ENCODE measurements at places on chromosomes 6 and 20.

DNA sequence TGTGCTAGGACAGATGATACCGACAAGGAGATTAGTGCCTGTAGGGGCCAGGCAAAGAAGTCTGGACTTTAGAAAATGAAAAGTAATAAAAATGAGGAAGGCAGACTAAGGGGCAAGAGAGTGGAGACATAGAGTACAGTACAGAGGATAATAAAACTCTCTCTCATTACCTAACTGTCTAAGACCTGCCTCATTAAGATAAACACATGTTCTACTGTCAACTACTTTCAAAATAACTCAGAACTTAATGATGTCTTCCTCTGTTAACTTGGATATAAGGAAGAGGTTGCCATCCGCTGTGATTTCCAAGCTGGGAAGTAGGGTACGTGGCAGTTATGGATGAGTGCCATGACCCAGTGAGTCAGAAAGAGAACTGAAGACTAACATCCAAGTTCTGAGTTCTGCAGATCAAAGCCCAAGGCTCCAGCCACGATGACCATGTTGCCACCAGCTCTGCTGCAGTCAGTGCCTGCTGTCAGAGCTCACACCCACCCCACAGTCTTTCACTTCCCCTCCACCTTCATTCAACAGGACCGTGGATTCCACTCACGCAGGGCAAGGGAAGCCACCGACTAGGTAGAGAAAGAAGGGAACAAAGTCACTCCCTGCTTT lies 81.8 kb downstream of the KIF16B start:
- H3K27me3 ChIP-seq: no peaks in the 10 kb centered on the region
- no peak overlapping the region for H3K27ac ChIP-seq
- peaks cover 4% of the 10 kb centered on the region for H3K36me3 ChIP-seq

GRCh38 chr20:57713505-57713903 lies 3.7 kb upstream of the PMEPA1 start:
- H3K4me3 ChIP-seq: peak overlapping the region; percentile 5
- H3K27me3 ChIP-seq: no peaks in the 10 kb centered on the region
- peak overlapping the region; percentile 96 for H3K27ac ChIP-seq
- no peaks in the 10 kb centered on the region for H3K36me3 ChIP-seq

DNA sequence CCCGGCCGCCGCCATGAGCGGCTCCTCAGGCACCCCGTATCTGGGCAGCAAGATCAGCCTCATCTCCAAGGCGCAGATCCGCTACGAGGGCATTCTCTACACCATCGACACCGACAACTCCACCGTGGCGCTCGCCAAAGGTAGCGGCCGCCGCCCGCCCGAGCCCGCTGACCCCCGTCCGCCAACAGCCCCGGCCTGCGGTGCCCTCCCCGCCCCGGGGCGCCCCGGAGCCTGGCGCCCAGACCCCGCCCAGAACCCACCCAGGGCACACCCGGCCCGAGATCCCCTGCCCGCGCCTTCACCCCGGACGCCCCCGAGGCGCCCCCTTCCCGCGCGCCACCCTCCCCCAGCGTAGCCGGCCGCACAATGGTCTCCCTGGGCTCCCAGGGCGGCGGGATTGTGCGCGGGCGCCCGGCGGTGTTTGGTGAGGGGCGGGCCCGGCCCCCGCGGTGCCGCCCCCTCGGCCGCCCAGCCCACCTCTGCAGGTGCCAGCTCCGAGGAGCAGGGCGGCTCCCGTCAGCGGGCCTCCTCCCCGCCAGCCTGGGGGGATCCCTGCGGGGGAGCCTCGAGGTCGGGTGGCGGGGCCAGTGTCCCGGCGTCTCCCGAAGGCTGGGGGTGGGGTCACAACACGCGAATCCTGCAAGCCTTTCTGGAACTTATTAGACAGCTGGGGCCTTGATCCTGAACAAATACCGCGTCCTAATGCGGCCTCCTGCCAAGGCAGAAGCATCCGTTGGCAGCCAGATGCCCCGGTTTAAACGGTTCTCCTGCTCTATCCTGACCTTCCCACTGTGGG lies 577 bp downstream of the LSM14B start:
- no peaks in the 10 kb centered on the region for H3K27me3 ChIP-seq
- peak overlapping the region; percentile 86 for H3K4me3 ChIP-seq
- peak; percentile 79 for DNase-seq
- H3K4me1 ChIP-seq: peaks cover 34% of the 10 kb centered on the region

- H3K4me3 ChIP-seq: no peak overlapping the region
- no peak for DNase-seq
- no peaks in the 10 kb centered on the region for H3K36me3 ChIP-seq
- H3K27ac ChIP-seq: peak overlapping the region; percentile 79
- H3K4me1 ChIP-seq: no peaks in the 10 kb centered on the region
Measured at GRCh38 chr6:39884696-39885095, 49.6 kb downstream of the MOCS1 start.

GRCh38 chr6:47276377-47276776 lies 33.3 kb downstream of the TNFRSF21 start:
- no peak overlapping the region for H3K27ac ChIP-seq
- DNase-seq: no peak
- no peaks in the 10 kb centered on the region for H3K36me3 ChIP-seq

GRCh38 chr6:85756982-85757381 lies 114.3 kb upstream of the SYNCRIP start:
- no peaks in the 10 kb centered on the region for H3K36me3 ChIP-seq
- no peak for DNase-seq
- H3K4me3 ChIP-seq: no peak overlapping the region
- H3K4me1 ChIP-seq: no peaks in the 10 kb centered on the region

- H3K36me3 ChIP-seq: peaks cover 77% of the 10 kb centered on the region
- H3K4me3 ChIP-seq: no peak overlapping the region
- no peaks in the 10 kb centered on the region for H3K4me1 ChIP-seq
Measured at GRCh38 chr20:49230561-49231133, 11.4 kb downstream of the DDX27 start.

DNA sequence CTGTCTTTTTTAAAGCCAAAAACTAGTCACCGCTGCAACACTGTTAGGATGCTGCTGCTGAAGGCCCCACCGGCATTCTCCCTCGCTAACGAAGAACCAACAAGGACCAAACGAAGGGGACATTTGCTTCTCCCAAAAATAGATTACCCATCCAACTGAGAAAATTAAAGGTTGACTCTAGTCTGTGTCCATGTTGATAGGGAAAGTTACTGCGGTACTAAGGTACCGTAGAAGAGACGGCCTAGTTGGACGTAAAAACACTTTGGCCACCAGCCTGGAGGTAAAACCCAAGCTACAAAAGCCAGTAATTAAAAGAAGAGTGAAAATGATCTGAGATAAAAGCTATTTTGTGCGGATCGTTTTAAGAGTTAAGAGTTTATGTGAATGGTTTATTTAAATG lies 11.8 kb upstream of the FOXF2 start:
- DNase-seq: no peak
- H3K36me3 ChIP-seq: no peaks in the 10 kb centered on the region
- H3K4me1 ChIP-seq: peaks cover 44% of the 10 kb centered on the region
- H3K27ac ChIP-seq: no peak overlapping the region
- no peak overlapping the region for H3K4me3 ChIP-seq
- peaks cover 9% of the 10 kb centered on the region for H3K27me3 ChIP-seq

GRCh38 chr6:145890422-145890821 lies 73.7 kb downstream of the SHPRH start:
- peaks cover 15% of the 10 kb centered on the region for H3K36me3 ChIP-seq
- H3K4me1 ChIP-seq: no peaks in the 10 kb centered on the region
- no peak overlapping the region for H3K27ac ChIP-seq
- DNase-seq: no peak
- H3K4me3 ChIP-seq: no peak overlapping the region

DNA sequence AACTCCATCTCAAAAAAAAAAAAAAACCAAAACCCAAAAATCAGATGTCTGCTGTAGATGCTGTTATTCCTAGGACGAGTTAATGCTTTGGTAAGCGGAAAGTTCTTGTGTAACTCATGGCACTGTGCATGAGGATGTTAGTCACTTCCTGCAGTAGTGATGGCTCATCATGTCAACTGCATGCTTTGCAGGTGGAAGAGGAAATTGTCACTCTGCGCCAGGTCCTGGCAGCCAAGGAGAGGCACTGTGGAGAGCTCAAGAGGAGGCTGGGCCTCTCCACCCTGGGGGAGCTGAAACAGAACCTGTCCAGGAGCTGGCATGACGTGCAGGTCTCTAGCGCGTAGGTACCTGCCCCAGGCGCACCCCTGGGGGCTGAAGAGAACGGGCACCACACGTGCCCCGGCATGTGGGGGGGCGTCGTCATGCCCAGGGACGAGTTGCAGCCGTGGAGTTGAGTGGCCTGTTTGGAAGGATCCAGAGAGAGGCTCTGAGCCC lies 8.5 kb downstream of the TPD52L2 start:
- peak; percentile 73 for DNase-seq
- H3K27ac ChIP-seq: no peak overlapping the region
- no peak overlapping the region for H3K4me3 ChIP-seq
- H3K36me3 ChIP-seq: peaks cover 100% of the 10 kb centered on the region
- no peaks in the 10 kb centered on the region for H3K4me1 ChIP-seq

GRCh38 chr6:41941280-41942066 lies at the start of gene CCND3:
TSS of gene CCND3 (minus strand) at chr6:41941808. CDS start at chr6:41941649, 159 bp downstream.
- peak within 1 kb of the TSS; percentile 76 for H3K27ac ChIP-seq
- no peaks in the 10 kb centered on the region for H3K27me3 ChIP-seq
- peaks cover 29% of the 10 kb centered on the region for H3K4me1 ChIP-seq
- peak; percentile 92 for DNase-seq

- H3K27ac ChIP-seq: no peak overlapping the region
- H3K4me1 ChIP-seq: peaks cover under 1% of the 10 kb centered on the region
- no peak overlapping the region for H3K4me3 ChIP-seq
- no peaks in the 10 kb centered on the region for H3K27me3 ChIP-seq
- DNase-seq: no peak
Measured at GRCh38 chr20:51267679-51268078, 244.8 kb upstream of the KCNG1 start.

DNA sequence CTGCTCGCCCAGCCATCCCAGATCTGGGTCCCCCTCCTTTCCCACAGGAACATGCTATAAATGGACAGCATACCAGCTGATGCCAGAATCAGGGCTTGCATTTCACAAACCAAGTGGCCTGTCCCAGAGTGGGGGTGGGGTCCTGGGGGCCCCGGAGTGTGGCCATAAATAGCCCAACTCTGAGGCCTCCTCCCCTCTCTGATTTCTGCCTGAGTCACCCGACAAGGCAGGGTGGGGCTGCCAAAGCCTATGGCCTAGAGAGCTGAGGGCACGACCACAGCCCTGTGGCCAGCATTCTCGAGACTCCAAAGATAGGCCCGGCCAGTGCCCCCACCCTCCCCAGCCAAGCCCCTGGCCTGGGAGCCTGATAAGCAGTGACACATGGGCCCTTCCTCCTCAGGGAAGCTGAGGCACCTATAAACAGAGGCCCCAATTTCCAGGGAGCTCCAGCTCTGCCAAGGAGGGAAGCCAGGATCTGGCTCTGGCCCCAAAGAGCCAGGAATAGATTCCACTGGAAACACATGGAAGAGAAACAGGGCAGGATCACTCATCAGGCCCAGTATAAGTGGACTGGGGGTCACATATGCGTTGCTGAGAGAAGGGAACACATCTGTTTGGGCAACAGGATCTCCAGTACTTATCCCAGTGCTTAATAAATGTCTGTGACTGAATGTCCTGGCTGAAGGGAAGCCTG lies 20.3 kb downstream of the SNTA1 start:
- no peaks in the 10 kb centered on the region for H3K36me3 ChIP-seq
- peak overlapping the region; percentile 91 for H3K27ac ChIP-seq
- H3K27me3 ChIP-seq: no peaks in the 10 kb centered on the region
- DNase-seq: peak; percentile 88

DNA sequence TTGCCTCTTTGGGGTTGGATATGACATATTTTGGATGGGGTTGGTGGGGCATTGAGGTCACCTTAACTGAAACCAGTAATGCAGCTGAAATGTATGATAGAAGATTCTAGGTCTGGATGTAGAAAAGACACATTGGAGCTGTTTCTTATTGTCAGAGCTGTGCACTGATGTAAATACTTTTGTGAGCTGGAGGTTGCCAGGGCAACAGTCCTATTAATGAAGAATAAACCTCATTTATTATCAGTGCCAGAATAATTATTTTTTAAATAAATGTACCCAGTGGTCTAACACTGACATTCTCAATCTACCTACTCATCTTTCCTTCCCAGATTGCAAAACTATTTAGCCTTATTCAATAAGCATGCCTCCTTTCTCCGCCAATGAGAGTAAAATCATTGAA lies 57.0 kb downstream of the CAP2 start:
- no peak for DNase-seq
- no peaks in the 10 kb centered on the region for H3K27me3 ChIP-seq
- H3K27ac ChIP-seq: no peak overlapping the region

DNA sequence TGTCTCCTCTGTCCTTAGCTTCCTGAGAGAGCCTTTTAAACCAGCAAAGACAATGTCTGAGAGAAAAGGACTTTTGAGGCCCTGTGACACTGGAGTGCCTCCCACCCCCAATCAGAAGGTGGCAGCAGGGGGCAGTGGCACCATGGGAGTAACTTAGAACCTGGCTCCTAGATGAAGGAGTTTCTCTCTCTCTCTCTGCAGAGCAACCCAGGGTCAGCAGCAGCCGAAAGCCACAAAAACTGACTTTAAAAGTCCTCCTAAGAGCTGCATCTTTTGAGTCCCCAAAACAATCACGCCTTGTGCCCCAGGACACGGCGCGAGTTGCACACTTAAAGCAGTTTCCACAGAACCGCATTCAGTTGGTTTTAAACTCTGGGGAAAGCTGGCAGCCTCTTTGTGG lies 5.3 kb upstream of the TCP11 start:
- no peak overlapping the region for H3K4me3 ChIP-seq
- H3K4me1 ChIP-seq: peaks cover 29% of the 10 kb centered on the region
- no peak overlapping the region for H3K27ac ChIP-seq

DNA sequence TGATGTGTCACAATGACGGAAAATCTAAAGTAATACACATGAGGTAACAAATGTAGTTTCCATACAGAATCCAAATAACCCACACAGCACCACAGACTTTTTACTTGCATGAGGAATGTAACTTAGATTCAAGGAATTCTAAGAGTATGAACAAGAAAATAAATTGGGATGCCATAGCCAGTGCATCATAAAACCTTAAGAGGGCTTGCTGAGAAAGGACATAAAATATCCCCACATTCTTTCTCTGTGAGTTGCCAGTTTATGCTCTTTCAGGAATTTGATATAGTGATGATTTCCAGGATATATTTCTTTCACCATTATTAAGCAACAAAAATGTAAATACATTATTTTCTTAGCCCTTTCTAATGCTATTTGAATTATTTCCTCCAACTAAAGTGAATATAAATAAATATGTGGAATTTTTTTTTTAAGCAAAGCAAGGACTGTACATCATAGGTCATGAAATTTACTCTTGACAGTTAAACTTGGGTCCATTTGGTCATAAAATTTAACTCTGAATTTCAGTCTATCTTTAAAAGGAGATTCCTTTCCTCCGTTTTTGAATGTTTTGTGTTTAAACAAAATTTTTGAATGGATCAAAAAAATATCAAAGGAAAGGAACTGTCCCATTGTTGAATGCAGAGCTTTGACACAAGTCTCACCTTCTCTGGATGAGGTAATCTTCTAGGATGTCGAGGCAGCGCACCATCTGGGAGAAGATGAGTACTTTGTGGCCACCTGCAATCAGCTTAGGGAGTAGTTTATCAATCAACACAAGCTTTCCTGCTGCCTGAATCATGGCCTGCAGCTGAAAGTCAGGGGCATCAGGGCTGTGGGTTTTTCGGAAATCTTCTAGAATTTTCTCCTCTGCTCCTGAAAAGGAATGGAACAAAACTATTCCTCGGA lies 116.3 kb upstream of the EMILIN3 start:
- no peak overlapping the region for H3K4me3 ChIP-seq
- peaks cover 70% of the 10 kb centered on the region for H3K36me3 ChIP-seq
- no peak for DNase-seq
- H3K4me1 ChIP-seq: no peaks in the 10 kb centered on the region

Data from tibial artery (tissue), 4 donors.